ENCODE measurements at places on chromosomes 13 and 19.

DNA sequence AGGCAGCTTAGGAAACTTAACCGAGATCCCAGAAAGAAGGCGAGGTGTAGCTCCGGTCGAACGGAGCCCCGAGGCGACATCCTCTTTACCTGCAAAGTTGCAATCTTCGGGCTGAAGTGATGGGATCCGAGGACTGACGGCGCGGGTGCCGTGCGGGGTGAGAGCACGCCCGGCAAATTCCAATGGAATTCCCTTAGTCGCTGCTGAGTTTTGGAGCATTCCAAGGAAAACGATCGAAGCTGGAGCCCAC is 141 bp downstream of the TRPC4 start:
- DNase-seq, result no peak

DNA sequence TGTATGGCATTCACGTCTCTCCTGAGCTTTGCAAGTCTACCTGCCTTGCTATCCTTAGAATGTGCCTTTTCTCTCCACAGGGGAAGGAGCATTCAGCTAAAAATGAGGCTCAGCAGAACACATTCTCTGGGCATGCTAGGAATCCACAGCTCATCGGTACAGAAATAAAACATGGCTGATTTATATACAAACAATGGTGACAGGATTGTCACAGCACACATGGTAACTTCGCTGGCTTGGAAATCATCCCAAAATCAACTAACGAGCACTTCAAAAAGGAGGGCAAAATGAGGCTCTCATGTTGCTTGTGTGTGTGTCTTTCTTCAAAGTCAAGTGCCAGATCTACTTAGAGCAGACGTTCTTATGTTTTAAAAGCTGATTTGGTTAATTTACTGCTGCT is 373.0 kb downstream of the FGF14 start:
- no peak for DNase-seq

DNA sequence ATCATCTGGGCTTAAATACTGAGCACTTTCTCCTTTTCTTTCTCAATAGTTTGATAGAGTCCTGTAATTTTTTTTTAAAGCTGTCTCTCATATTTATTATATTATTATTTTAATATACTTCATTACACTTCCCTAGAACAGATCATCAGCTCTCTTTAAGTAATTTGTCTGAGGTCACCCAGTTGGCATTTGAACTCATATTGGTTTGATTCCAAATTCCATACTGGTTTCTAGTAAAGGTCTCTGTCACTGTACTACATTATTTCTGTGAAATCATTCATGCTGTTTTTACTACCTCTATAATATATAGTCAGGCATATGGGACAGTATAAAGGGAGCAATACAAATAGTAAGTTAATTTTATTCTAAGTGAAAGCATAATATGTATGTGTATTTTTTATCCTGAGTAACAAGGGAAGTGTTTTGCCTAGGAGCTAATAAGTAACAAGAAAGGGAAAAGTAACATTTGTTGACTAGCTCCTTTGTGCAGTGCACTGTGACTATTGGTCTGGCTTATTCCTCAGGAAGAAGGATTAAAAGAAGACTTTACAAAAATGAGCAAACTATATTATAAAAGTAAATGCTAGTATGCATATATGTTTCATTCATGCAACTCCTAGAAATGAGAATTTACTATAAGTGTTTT is 14.3 kb downstream of the LPAR6 start:
- no peak for DNase-seq

DNA sequence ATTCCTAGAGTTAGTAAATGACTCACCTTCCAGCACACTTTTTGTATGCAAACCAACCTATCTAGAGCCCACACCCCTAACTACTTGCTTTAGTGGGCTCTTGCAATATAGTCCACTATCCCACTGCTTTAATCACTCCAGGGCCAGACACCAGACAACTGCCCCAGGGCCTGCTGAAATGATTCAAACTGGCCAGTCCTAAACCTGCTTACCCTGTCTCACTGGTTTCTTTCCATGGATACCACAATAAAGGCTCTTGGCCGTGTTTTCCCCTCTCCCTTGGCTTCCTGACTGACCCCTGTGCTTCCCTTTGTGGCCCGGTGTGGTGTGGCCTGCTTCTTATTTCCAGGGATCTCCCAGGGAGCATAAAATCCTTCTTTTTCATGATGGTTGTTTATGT is 14.6 kb downstream of the HS6ST3 start:
- no peak for DNase-seq

DNA sequence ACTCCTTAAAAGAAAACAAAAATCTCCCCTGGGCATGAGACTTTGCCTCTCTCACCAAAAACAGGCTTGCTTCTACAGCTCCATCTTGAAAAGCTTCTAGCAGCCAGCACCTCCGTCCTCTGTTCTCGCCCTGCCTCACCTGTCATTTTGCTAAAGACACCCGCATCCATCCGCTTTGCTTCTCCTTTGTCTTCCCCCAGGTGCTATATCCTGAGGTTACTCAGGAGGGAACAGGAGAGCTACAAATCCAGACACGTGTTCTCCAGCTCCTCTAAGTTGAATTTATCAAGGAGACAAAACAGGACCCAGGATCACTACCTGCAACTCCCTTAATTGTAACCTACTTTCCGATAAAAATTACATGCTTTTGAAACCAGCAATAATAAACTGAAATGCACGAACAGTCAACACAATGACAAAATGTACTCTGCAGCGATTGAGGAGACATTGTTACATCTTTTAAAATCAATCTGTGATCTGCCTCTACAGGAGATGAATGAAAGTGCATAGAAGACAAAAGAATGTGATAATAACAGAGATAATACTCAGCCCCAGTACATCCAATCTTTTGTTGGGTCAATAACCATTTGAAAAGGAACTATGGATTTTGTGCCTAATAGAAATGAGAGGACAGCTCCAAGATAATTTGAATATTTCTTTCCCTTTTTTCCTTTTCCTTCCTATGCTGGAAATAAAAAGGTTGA is 221.2 kb downstream of the DCLK1 start:
- no peak for DNase-seq

DNA sequence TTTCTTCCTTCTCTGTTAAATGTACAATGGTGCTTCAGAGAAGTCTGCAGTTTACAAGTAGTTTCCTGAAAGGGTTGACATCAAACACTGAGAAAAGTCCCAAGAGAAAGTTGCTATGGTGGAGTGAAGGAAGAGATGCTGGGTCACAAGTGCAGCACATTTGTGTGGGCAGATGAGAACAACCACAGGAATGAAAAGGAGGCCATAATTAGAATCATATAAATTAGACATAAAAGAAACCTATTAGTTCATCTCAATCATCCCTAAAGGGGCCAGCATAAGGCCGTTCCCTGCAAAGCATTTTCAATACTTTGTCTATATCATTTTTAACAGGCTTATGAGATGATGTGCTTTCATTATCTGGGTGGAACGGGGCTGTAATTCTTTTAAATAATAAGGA is 359.2 kb downstream of the IRS2 start:
- no peak for DNase-seq

DNA sequence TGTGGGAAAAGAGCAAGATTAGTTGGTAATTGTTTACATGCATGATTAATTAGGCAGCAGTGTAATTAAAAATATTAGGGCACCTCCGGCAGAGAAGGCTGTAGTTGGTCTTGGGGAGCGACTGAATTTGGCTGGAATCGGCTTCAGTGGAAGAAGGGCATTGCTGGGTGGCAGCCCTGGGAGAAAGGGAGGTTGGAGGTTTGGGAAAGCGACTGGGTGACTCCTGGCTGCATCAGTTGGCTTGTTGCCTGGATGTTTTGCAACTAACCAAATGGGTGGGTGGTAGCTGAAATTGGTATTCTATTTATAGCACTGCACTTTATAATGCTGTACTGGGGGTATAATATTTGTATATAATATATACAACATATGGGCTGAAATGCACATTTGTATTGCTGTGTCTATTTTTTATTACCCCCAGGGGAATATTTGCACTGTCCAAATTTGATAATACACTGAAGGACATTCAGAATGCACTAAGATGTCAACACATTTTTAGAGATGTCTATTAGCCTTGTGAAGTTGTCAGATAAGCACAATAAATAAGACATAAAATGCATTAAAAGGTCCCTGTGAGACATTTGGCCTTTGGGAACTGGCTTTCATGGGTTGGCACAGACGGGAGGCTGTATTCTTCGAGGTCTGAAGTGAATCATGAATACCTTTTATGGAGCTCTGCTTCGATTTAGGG is 1.7 kb downstream of the B3GLCT start:
- no peak for DNase-seq

DNA sequence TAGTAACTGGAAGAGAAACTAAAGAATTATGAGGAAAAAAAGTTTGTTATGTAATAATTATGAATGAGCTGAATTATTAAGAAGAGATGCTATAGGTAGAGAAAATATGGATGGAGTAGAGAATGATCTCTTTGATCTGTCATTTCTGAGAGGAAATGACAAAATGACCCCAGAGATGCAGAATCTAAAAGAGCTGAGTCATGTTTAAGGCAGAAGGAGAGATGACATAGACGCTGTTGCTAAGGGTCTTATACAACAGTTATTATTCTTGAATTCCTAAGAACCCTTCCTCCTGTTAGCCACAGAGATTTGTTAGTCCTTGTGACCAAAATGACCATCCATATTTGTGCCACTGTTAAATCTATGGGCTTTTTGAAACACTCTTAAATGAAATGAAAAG is 58.3 kb upstream of the FREM2 start:
- DNase-seq, result no peak

DNA sequence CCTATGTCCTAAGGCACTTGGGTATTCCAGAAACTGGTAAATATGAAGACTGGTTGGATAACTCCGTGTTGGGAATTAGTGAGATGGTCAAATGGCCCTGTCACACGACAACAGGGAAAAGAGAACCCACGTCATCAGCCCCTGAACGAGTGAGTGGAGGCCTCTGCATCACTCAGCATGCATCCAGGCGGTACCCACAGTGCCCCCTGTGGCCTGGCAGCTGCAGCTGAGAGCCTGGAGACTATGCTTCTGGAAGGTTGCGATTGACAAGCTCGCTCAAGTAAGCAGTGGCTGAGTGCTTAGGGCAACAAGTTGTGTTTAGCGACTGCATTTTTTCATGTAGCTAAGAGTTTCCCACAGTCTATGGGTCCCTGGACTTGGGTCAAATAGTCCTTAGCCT is 55.9 kb downstream of the COL4A2 start:
- no peak for DNase-seq

GRCh38 chr19:29076963-29077362 is 136.0 kb downstream of the UQCRFS1 start:
- DNase-seq, result no peak

DNA sequence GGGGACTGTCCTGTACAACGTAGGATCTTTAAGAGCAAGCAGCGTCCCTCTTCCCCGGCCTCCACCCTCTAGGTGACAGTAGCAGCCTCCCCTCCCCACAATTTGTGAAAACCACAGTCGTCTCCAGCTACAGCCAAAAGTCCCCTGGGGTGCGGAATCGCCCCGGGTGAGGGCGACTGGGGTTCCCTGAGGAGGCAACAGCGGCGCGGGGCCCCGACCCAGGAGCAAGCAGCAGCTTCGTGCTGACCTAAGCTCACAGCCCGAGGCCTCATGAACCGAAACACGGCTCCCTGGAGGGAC is 322 bp downstream of the ZNF558 start:
- no peak for DNase-seq

GRCh38 chr13:95300625-95301182 is 547 bp downstream of the ABCC4 start:
- DNase-seq, result peak; percentile 16

GRCh38 chr19:38245826-38246498 is 10.2 kb downstream of the PPP1R14A start:
- no peak for DNase-seq

DNA sequence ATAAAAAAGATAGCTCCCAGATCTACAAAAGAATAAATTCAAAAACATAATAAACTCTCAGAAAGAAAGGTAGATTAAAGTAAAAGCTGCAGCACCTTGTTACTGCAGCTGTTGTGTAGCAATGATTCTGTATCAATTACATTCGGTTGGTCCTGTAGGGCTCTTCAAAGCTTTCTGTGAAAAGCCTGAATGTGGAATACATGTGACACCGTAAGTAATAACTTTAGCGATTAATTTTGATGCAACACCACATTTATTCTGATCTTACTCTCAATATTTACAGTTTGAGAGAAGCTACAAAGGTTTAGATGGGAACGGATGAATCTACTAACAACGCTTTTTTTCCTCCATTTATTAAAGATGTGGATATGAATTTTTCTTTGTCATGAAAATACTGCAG is 279.2 kb downstream of the DACH1 start:
- no peak for DNase-seq

GRCh38 chr19:10505583-10506229 is 2.5 kb upstream of the KEAP1 start:
- peak; percentile 62 for DNase-seq

DNA sequence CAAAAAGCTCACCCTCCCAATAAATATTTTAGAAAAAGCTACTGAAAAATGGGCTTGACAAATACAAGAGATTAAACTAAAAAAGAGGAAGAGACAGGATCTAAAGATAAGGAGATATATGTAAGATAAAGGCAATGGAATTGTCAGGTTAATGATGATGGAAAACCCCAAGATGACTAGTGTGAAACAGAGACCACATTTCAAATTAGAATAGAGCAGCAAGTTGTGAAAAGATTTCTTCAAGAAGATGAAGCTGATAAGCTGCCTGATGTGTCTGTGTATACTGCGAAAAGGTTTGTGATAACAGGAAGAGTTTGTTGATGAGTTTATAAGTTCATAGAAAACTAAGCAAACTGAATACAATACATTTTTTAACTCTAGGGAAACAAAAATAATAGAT is 840.1 kb upstream of the SLITRK5 start:
- no peak for DNase-seq

DNA sequence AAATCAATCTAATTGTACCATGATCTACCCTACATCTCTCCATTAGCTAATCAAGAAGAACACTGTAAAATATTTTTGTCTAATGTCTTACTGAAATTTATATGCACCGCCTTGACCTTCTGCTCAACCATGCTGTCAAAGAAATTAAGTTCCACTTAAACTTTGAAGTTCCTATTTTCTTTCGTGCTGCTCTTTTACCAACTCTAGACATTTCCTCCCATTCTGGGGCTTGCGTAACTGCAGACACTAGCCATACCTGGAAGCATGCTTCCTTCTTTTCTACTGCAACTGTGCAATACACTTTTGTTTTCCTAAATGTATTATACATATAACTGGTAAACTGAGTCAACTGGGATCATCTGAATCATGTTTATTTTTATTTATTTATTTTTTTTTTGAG is 8.5 kb upstream of the UBE2L5 start:
- no peak for DNase-seq

DNA sequence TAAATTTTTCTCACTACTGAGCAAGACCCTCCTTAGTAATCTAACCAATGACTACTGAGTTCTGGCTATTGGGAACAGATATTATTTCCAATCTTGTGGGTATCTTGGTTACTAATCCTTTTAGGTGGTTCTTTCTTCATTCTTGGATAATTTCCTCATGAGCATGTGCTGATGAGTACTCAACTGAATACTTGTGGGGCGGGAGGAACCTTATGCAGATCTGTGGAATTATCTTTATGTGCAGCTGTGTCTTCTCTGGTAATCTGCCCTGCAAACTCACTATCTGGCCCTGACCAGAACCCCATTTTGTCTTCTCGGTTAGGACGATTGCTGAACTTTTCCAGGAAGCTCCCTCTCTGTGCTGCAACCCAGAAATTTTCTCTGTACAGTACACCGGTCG is 89.7 kb upstream of the TRPC4 start:
- no peak for DNase-seq

- DNase-seq, result no peak
Observed at GRCh38 chr13:46374710-46375109, 12.3 kb downstream of the RUBCNL start.

GRCh38 chr13:26996965-26997752 is 174.5 kb downstream of the USP12 start:
- no peak for DNase-seq

GRCh38 chr13:91805605-91806004 is 407.2 kb downstream of the GPC5 start:
- no peak for DNase-seq
